ENCODE measurements at places on chromosomes 3 and 15. TPM values are rescaled to one million over a fixed set of nuclear protein-coding genes. Genes with fewer than 3 reads are reported as not detected.
A peak's percentile ranks its signal among the peaks of the same experiment; 100 is the strongest.

DNA sequence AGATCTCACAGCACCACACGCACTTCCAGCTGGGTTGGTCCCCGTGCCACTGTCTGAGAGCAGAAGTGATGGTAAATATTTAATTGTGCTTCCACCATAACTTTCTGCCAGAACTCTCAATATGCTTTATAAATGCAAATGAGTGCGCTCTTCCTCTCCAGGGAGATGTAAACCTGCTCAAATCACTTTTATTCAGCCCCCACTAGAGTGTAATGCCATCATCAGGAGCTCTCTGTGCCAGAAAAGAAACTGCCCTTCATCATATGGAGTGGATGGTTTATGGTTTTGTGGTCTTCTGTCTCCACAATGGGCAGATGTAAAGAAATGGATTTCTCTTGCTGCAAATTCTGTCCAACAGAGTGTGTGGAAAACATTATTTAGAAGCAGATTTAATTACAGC, 127.0 kb downstream of the EPHB1 start:
- no peak overlapping the region for H3K27ac ChIP-seq
- no peak for DNase-seq
- no peaks in the 10 kb centered on the region for H3K36me3 ChIP-seq
- H3K4me1 ChIP-seq = no peaks in the 10 kb centered on the region
- no peaks in the 10 kb centered on the region for H3K27me3 ChIP-seq

DNA sequence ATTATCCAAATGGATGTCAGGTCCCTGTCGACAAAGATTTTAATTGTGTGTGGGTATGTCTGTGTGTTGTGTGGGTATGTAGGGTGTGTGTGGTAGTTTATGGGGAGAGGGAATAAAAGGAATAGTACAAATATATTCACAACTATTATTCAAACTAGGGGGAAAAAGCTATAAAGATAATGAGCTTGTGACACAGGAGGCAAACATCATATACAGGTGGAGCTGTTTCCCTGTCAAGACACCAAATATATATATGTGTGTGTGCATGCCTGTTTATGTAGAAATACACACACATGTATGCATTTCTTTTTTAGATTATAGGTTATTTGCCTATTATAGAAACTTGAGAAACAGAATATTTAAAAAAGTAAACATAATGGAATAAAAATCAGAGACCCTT, 108.7 kb downstream of the CD47 start:
- H3K27me3 ChIP-seq = no peaks in the 10 kb centered on the region
- no peaks in the 10 kb centered on the region for H3K36me3 ChIP-seq
- peaks cover 10% of the 10 kb centered on the region for H3K4me1 ChIP-seq

- DNase-seq = no peak
- H3K36me3 ChIP-seq = no peaks in the 10 kb centered on the region
- no peak overlapping the region for H3K27ac ChIP-seq
- no peak overlapping the region for H3K4me3 ChIP-seq
Observed at GRCh38 chr3:116020495-116020894, 397.2 kb downstream of the GAP43 start.

DNA sequence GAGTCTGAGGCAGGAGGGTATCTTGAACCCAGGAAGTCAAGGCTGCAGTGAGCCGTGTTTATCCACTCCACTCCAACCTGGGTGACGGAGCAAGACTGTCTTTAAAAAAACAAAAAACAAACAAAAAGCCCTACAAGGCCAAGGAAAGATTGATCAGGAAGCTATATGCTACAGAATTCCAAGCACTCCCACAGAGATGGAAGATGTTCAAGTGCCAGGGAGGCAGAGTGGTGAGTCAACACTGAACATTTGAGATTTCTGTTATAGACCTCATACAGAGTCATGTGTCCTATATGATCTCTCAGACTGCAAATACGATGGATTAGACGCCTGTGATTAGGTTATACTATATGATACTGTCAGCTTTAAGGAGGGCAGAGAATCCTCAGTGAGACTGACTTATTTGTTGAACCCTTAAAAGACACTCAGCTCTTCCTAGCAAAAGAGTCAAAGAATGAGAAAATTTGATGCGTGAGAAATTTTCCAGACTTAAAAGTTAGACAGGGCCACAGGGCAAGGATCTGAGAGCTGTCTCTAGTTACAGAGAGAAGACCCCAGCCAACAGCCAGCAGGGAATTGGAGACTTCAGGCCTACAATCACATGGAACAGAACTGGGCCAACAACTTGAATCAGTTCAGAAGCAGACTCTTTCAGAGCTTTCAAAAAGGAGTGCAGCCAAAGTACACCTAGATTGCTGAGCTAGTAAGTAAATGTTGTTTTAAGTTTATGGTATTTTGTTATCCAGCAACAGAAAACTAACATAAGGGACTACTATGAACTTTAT, 107.6 kb downstream of the PIK3CB start:
- H3K27ac ChIP-seq = no peak overlapping the region
- peaks cover 12% of the 10 kb centered on the region for H3K4me1 ChIP-seq
- H3K4me3 ChIP-seq = no peak overlapping the region
- H3K27me3 ChIP-seq = no peaks in the 10 kb centered on the region

DNA sequence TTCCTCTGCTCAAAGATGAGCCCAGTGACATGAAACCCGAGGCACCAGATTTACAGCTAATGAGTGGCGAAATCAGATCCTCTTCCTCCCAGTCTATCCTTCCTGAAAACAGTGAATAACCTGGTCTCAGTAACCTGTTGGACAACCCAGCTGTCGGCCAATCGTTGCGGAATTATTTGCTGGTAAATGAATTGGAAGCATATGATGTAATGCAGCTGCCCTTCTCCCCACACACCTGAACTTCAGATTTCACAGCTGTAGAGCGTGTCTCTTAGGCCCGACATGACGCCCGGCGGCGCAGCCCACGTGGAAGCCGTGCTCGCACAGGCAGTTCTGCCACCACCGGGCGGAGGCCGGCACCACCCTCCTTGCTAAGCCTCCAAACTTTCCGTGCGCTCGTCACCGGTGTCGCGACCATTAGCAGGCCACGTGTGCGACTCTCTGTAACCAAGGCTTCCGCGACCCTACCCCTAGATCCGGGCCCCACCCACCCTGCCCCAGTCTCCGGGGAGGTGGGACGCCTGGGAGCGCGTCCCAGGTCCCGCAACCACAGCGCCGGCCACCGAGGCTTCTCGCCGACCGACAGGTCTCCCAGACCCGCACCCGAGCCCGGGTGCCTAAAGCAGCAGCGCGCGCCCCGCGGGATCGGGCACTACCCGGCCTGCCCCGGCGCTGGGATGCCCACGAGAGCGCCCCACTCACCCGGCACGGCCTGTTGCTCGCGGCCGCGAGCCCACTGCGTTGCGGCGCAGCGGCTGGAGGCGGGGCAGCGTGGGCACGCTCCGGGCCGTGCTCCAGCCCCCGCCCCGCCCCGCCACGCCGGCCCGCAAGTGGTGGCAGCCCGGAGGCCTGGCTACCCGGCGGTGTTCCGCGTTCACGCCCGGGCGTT, at the start of gene RIOX2:
Gene RIOX2, minus strand, starts transcription at position 753 of the 889 bp plus-strand sequence. CDS start 4,838 bp downstream, outside the sequence.
- peaks cover 21% of the 10 kb centered on the region for H3K27me3 ChIP-seq

DNA sequence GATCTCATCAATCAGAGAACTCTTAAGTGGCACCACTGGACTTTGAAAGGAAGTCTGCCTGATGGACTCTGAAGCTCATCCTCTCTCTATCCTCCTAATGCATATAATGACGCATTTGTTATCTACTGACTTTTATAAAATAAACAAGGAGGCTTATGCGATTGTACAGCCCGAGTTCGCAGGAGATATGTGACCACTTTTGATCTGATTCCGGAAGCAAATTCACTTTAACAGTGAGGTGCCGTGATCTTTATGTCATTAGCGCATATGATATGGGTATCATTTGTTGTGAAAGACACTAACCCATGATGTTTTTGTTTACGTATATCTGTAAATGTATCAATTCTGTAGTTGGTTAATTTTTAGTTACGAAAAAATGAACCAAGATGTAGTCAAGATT, 427 bp upstream of the RNF111 start:
- DNase-seq = no peak
- no peaks in the 10 kb centered on the region for H3K36me3 ChIP-seq
- peak overlapping the region; percentile 86 for H3K4me3 ChIP-seq
- peaks cover 14% of the 10 kb centered on the region for H3K27me3 ChIP-seq
- peaks cover 13% of the 10 kb centered on the region for H3K4me1 ChIP-seq

GRCh38 chr3:141105828-141106628, 54.9 kb downstream of the SPSB4 start:
- H3K27ac ChIP-seq = no peak overlapping the region
- no peaks in the 10 kb centered on the region for H3K27me3 ChIP-seq
- no peak overlapping the region for H3K4me3 ChIP-seq
- H3K4me1 ChIP-seq = peaks cover 15% of the 10 kb centered on the region
- DNase-seq = peak; percentile 91

GRCh38 chr15:37574985-37575384, 359.5 kb upstream of the TMCO5A start:
- no peaks in the 10 kb centered on the region for H3K27me3 ChIP-seq
- H3K4me1 ChIP-seq = no peaks in the 10 kb centered on the region
- no peak overlapping the region for H3K27ac ChIP-seq

DNA sequence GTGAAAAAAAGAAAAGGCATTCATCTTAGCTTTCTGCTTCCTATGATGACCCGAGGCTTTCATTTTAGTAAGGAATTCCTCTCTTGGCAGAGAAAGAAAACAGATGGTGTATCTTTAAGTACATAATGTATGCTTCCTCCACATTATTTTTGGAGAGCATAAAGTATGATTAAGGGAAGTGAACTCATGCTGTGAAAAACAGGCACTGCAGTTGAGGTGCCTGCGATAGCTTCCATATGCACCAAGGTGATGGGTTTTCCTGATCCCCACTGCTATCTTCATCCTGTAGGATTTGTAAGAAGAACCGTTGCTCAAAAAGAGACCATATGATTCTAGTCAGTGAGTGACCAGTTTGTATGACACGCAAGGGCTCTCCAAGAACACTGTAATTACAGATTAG, 411.5 kb upstream of the MCTP2 start:
- H3K4me3 ChIP-seq = no peak overlapping the region
- no peaks in the 10 kb centered on the region for H3K27me3 ChIP-seq
- no peak overlapping the region for H3K27ac ChIP-seq
- H3K4me1 ChIP-seq = no peaks in the 10 kb centered on the region
- no peak for DNase-seq
- H3K36me3 ChIP-seq = no peaks in the 10 kb centered on the region

DNA sequence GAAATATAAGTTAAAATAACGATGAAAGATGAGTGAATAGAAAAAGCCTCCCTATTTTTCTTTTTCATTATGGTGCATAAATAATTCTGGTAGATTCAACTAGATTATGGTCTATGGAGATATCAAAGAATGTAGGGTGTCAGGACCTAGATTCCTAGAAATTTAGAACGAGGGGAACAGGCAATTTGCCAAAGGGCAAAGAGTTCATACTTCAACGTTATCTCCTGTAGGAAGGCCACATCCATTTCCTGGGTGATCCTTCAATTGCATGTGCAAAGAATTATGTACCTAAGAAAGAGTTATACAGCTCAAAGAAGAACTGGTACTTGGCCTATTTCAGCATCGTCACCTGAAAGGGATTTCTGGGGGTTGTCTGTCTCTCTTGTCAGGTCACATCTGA, 351.8 kb downstream of the FOXP1 start:
- H3K4me3 ChIP-seq = no peak overlapping the region
- no peaks in the 10 kb centered on the region for H3K36me3 ChIP-seq
- peaks cover 17% of the 10 kb centered on the region for H3K4me1 ChIP-seq
- no peak for DNase-seq
- no peaks in the 10 kb centered on the region for H3K27me3 ChIP-seq

DNA sequence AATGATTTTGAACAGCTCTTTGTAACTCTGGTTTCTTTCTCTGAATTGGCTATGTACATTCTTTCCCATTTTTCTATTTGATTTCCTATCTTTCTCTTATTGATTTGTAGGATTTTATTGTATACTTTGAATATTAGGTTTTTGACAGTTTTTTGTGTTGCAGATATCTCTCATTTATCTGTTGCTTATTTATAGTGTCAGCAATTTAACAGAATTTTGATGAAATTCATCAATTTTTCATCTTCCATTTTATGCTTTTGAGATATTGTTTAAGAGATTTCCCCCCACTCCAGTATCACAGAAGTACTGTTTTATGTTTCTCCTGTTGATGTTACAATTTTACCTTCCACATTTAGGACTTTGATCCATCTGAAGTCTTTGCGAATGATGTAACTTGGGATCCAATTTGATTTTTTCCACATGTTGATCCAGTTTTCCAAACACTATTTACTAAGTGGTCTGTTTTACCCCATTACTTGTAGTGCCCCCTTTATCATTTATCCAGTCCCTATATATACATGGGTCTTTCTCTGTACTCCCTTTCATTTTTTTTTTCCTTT, 46.1 kb downstream of the XYLB start:
- H3K4me1 ChIP-seq = no peaks in the 10 kb centered on the region
- peaks cover 1% of the 10 kb centered on the region for H3K36me3 ChIP-seq
- H3K4me3 ChIP-seq = no peak overlapping the region

- H3K4me3 ChIP-seq = no peak overlapping the region
- DNase-seq = peak; percentile 61
- H3K27me3 ChIP-seq = no peaks in the 10 kb centered on the region
- H3K36me3 ChIP-seq = no peaks in the 10 kb centered on the region
Observed at GRCh38 chr15:85920956-85921355, 126.2 kb upstream of the KLHL25 start.

DNA sequence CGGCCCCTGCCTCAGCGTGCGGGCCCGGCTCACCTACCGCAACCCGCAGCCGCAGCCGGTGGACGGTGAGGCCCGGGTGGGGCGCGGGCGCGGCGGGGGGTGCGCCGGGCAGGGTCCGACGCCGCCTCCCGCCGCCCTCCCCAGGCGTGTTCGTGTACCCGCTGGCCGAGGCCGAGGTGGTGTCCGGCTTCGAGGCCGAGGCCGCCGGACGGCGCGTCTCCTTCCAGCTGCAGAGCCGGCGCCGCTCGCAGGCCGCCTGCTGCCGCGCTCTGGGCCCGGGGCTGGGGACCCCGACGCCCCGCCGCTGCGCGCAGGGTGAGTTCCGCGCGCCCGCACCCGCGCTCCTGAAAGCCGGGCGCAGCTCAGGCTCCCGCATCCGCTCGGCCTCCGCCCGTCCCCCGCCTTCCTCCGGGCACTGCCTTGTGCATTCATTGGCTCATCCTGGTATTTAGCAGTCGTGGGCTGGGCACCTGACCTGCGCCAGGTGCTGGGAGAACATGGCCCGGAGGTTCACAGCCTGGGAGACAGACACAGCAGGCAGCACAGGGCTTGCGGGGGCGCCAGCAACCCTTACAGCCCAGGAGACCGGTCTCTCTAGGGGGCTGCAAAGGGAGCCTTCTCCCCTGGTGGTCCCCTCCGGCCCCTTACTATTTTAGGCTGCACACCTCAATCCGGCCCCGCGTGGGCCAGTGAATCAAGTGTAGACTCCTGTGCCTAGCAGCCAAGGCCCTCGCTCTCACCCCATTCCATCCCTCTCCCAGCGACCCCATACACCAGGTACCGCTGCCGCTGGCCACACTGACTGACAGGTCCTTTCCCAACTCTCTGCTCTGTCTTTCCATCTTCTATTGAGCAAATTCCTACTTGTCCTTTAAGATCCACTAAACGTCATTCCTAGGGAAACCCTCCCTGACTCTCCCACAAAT, 1.5 kb downstream of the VWA5B2 start:
- H3K27me3 ChIP-seq = peaks cover 88% of the 10 kb centered on the region
- H3K4me1 ChIP-seq = peaks cover 4% of the 10 kb centered on the region
- no peak overlapping the region for H3K27ac ChIP-seq
- peak overlapping the region; percentile 55 for H3K4me3 ChIP-seq
- peak; percentile 52 for DNase-seq

GRCh38 chr3:19348500-19348899, 200.2 kb downstream of the KCNH8 start:
- no peaks in the 10 kb centered on the region for H3K27me3 ChIP-seq
- peaks cover 6% of the 10 kb centered on the region for H3K4me1 ChIP-seq
- no peak overlapping the region for H3K4me3 ChIP-seq
- no peak overlapping the region for H3K27ac ChIP-seq
- no peaks in the 10 kb centered on the region for H3K36me3 ChIP-seq
- no peak for DNase-seq

The PAQR9 gene
- total RNA-seq = 2.2 TPM

The SCAPER gene
- 15.0 TPM for total RNA-seq

The SYNPR gene
- 0.59 TPM for total RNA-seq

The ZNF662 gene
- not detected for total RNA-seq

The OR5K3 gene
- total RNA-seq = not detected

Data from neural progenitor cell (in vitro differentiated cells).